H1 (cell line): ENCODE measurements at places on chromosomes 2 and 18.

DNA sequence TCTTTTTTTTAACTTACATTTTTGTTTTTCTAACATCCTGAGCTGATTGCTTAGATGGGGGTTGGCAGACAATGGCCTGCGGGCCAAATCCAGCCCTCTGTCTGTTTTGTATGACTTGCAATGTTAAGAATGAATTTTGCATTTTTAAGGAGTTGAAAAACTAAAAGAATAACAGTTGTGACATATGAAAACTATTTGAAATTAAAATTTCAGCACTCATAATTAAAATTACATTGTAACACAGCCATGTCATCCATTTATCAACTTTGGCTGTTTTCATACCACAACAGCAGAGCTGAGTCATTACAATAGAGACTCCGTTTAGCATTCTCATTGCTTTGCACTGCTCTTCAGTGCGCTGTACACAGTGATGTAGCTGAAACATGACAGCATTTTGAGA, 94.1 kb upstream of the MC4R start:
- DNase-seq = no peak

- DNase-seq = no peak
These were observed 8.6 kb downstream of the RBFA start for GRCh38 chr18:80042785-80043184.

GRCh38 chr2:230128623-230129342, 60.1 kb upstream of the SLC16A14 start:
- DNase-seq = no peak

DNA sequence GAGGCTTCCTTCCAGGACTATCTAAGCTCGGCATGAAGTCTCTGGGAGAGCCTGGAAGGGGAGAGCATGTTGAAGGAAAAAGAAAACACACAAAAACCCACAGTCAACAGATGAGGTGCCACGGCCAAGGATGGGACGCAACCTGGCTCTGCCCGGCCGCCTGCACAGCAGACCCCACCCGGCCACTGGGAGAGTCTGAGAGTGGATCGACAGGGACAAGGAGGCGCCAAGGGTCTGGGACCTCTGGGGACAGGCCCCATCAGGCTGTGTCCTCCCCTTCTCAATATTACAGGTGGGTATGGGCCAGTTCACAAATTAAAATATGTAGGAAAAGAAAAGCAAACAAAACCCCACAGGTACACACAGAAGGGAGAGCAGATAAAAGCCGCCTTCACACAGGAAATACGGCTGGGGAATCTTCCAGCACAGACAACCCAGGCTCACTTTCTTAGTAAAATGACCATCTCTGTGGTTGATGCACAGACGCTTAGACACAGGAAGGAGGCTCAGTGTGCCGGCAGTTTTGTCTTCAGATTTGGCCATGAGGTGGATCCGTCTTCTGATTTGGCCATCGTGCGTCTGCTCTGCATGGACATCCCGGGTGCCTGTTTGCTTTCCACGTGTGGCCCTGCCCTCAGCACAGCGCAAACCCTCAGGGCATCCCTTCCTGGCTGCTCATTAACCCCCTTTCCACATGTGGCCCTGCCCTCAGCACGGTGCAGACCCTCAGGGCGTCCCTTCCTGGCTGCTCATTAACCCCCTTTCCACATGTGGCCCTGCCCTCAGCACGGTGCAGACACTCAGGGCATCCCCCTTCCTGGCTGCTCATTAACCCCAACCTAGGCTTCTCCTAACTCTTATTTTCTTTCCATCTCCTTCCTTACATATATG, 138.4 kb downstream of the EIPR1 start:
- DNase-seq = no peak
